CD8-positive, alpha-beta memory T cell (primary cell): ENCODE measurements at places on chromosomes 3 and 15. TPM values are rescaled to one million over a fixed set of nuclear protein-coding genes. Genes with fewer than 3 reads are reported as not detected.

NISCH gene
- 65.7 TPM for total RNA-seq

FAM81A gene
- total RNA-seq = 0.83 TPM

CFAP44 gene
- total RNA-seq = 5.3 TPM

GOLGA8M gene
- 0.53 TPM for total RNA-seq

VWA5B2 gene
- total RNA-seq = not detected

RTP3 gene
- not detected for total RNA-seq

HYAL2 gene
- total RNA-seq = 13.9 TPM

DLL4 gene
- not detected for total RNA-seq

CTXN2 gene
- total RNA-seq = not detected

P2RY14 gene
- 1.3 TPM for total RNA-seq

CHRNA5 gene
- total RNA-seq = 8.9 TPM

GNAI2 gene
- 259 TPM for total RNA-seq

CELF6 gene
- total RNA-seq = 0.68 TPM

RCN2 gene
- total RNA-seq = 35.9 TPM

VGLL3 gene
- not detected for total RNA-seq

SHISA5 gene
- 102 TPM for total RNA-seq

CPEB1 gene
- total RNA-seq = 0.44 TPM

NOX5 gene
- total RNA-seq = not detected

MESP2 gene
- not detected for total RNA-seq

WDR93 gene
- not detected for total RNA-seq

KLHL18 gene
- total RNA-seq = 46.8 TPM

IVD gene
- 80.1 TPM for total RNA-seq

CCR2 gene
- total RNA-seq = 0.74 TPM

CIP2A gene
- 41.7 TPM for total RNA-seq

HIGD2B gene
- total RNA-seq = 0.27 TPM

IQCB1 gene
- total RNA-seq = 27.3 TPM

FEZF2 gene
- not detected for total RNA-seq

GOLGA6A gene
- not detected for total RNA-seq

TUSC7 gene
- not detected for total RNA-seq

SOX14 gene
- not detected for total RNA-seq

UQCC5 gene
- 15.3 TPM for total RNA-seq

P2RY13 gene
- total RNA-seq = not detected

SUCNR1 gene
- not detected for total RNA-seq

THAP10 gene
- total RNA-seq = 0.20 TPM

HCN4 gene
- total RNA-seq = 0.02 TPM

TRIM69 gene
- total RNA-seq = 73.8 TPM

SAMMSON gene
- not detected for total RNA-seq

SLC24A5 gene
- not detected for total RNA-seq

GATM gene
- 2.4 TPM for total RNA-seq

CDAN1 gene
- total RNA-seq = 24.8 TPM

GATA2 gene
- not detected for total RNA-seq

PLSCR5 gene
- total RNA-seq = not detected

FHIT gene
- 4.1 TPM for total RNA-seq

ZNF621 gene
- total RNA-seq = 22.5 TPM
